Mesothelial cell of epicardium (in vitro differentiated cells): ENCODE measurements at places on chromosomes 13 and 19. TPM values are rescaled to one million over a fixed set of nuclear protein-coding genes. Genes with fewer than 3 reads are reported as not detected.

- DNase-seq: no peak
- no peak overlapping the region for H3K4me3 ChIP-seq
- peaks cover 3% of the 10 kb centered on the region for H3K36me3 ChIP-seq
- H3K4me1 ChIP-seq: no peaks in the 10 kb centered on the region
These were observed 88.4 kb upstream of the ZNF492 start for GRCh38 chr19:22545751-22546150.

GRCh38 chr13:38216181-38216580, 133.5 kb upstream of the UFM1 start:
- DNase-seq: no peak
- no peak overlapping the region for H3K27ac ChIP-seq
- H3K4me1 ChIP-seq: no peaks in the 10 kb centered on the region
- H3K4me3 ChIP-seq: no peak overlapping the region

DNA sequence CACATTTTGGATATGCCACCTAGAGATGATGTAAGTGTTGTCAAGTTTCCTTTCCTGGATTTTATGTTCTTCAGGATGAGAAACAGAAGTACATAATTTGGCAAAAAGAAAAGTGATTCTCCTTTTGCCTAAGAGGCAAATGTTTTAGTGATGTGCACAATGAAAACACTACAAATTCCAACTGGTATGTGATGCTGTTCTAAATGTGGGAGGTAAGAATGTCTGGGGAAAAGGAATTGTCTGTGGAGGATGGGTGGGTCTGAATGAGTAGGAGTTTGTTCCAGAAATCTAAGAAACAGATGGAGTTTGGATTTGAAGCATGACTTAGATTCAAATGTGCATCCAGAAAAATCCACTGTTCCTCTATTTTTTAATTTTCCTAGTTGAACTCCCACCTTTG, 473.6 kb upstream of the SPRY2 start:
- H3K27me3 ChIP-seq: no peaks in the 10 kb centered on the region
- H3K4me3 ChIP-seq: no peak overlapping the region
- no peak for DNase-seq
- no peak overlapping the region for H3K27ac ChIP-seq
- no peaks in the 10 kb centered on the region for H3K4me1 ChIP-seq

DNA sequence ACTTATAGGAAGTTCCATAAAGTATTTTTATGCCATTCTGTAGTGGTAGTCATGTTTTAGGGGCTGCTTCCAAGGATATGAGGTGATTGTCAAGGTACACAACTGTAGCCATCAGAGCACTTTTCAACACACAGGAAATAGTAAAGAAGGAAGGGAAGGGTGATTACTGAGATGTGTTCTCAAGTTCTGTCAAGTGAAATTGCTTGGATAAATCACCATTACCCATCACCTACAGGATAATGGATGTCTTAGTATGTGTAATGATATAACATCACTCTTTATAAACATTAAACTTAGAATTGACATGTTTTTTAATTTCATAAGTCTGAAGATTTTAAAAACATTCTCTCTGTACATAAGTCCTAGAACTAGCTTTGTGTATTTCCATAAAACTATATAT, 487.9 kb downstream of the DCT start:
- H3K36me3 ChIP-seq: peaks cover 2% of the 10 kb centered on the region
- no peak for DNase-seq
- H3K27me3 ChIP-seq: no peaks in the 10 kb centered on the region
- H3K4me3 ChIP-seq: no peak overlapping the region

DNA sequence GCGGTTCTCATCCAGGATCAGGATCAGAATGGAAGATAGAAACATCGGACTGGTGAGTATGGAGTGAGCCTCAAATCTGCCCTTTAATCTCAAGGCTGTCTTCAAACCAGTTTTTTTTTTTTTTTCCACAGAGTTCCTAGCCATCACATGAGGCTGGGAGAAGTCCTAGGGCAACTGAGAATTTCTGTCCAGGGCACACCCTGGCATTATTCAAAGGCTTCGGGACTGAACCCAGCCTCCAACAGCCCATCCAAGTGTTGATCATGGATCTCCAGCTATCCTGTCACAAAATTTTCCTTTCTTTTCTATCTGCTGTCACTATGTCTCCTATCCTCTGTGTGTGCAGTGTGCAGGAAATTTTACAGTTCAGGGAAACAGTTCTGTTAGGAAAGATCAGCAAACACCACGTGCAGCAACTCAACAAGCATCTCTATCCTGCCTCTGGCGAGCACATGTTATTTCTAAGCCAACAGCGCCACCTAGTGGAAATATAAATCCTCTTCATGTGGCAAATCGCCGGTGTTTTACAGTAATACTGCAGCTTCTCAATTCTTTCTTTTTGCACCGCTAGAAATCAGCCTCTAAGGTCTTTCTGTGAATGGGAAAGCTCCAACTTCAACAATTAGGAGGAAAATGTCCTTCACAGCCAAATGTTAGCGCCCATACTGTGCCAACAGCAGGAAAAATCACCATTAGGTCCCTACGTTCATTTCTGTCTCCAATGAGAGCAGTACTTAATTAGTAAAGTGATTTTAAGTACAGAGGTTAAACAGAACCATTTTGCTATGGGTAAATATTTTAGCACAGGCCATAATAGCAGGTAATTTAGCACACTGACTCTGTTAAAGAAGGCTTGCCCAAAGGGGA, 21.4 kb upstream of the ZNF181 start:
- DNase-seq: no peak
- no peaks in the 10 kb centered on the region for H3K4me1 ChIP-seq
- no peak overlapping the region for H3K27ac ChIP-seq
- no peak overlapping the region for H3K4me3 ChIP-seq
- H3K36me3 ChIP-seq: peaks cover 10% of the 10 kb centered on the region

DNA sequence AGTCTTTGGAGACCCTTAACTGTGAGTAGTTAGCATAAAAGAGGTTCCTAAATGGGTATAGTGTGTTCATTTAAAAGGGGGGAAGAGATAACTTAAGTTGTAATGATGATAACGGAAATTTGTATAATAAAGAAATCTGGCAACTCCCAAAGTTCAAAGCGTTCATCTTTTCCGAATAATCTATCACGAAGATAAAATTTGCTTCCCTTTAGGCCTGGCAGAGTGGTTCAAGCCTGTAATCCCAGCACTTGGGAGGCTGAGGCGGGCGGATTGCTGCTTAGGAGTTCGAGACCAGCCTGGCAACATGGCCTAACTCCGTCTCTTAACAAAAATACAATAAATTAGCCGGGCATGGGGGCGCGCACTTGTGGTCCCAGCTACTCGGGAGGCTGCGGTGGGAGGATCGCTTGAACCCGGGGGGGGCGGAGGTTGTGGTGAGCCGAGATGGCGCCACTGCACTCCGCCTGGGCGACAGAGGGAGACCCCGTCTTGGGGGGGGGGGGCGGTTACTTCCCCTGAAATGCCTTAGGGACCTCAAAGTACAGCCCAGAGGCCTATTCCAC, 934 bp downstream of the N4BP2L2 start:
- DNase-seq: peak; percentile 46
- H3K36me3 ChIP-seq: peaks cover 33% of the 10 kb centered on the region
- H3K4me1 ChIP-seq: peaks cover 27% of the 10 kb centered on the region
- H3K27ac ChIP-seq: peak overlapping the region; percentile 99
- H3K27me3 ChIP-seq: no peaks in the 10 kb centered on the region

- peaks cover 30% of the 10 kb centered on the region for H3K4me1 ChIP-seq
- H3K27ac ChIP-seq: peak overlapping the region; percentile 90
These were observed 50.8 kb downstream of the ATP11A start for GRCh38 chr13:112740502-112741131.

GRCh38 chr13:38417727-38418126, 68.1 kb downstream of the UFM1 start:
- H3K4me1 ChIP-seq: peaks cover 10% of the 10 kb centered on the region
- H3K27ac ChIP-seq: no peak overlapping the region

DNA sequence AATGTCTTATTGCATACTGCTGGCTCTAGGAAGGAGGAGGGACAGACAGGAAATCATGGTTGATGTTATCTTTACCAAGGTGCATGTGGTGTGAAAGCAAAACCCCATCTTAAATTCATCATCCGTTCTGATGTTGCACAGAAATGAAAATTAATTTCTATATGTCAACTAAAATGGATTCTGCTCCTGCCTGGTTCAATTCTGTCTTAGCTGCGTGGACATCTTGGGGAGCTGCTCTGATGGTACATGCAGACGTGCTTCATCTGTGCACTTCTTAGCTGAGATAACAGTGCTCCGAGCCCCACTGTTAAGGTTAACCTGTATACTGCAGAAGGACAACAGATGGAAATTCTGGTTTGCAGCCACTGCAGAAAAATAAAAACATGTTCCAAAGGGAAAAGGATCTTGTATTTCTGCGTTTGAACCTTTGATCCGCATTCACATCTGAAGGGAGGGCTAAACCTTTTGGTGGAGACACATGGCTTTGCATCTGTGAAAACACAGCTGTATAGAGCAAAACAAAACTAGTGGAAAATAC, 155.6 kb downstream of the TM9SF2 start:
- H3K36me3 ChIP-seq: no peaks in the 10 kb centered on the region
- no peak overlapping the region for H3K27ac ChIP-seq
- no peak for DNase-seq

DNA sequence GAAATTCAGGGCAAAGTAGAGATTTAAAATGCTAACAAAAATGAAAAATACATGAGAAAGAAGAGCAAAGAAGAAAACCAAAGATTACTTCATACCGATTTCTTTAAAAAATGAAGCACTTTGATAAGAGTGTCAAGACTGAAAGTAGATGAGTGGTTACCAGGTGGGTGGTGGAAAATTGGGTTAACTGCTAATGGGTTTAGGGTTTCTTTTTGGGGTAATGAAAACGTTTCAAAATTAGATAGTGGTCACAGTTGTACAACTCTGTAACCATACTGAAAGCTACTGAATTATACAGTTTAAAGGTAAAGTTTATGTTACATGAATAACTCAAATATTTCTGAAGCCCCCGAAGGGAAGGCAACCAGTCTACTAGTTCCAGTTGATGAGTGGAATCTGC, 179.4 kb downstream of the NDFIP2 start:
- H3K27ac ChIP-seq: no peak overlapping the region
- no peak for DNase-seq
- H3K36me3 ChIP-seq: no peaks in the 10 kb centered on the region
- H3K4me3 ChIP-seq: no peak overlapping the region
- H3K27me3 ChIP-seq: no peaks in the 10 kb centered on the region

DNA sequence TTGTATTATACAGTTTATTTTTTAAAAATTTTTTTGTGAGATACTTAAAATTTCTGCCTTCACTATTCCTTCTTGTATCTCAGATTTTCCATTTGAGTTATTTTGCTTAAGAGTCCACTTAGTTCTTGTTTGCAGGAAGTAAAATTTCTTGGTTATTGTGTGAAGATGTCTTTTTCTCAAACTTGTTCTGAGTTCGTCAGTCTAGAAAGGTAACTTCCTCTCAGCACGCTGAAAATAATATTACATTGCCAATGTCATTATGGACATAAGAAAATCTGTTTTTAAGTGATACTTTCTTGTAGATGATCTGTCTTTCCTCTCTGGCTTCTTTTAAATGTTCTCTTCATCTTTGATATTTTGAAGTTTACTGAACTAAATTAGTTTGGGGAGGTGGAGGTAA, 731.7 kb upstream of the GPC6 start:
- DNase-seq: no peak
- peaks cover 5% of the 10 kb centered on the region for H3K4me1 ChIP-seq
- H3K36me3 ChIP-seq: peaks cover 21% of the 10 kb centered on the region
- no peaks in the 10 kb centered on the region for H3K27me3 ChIP-seq
- H3K27ac ChIP-seq: no peak overlapping the region

DNA sequence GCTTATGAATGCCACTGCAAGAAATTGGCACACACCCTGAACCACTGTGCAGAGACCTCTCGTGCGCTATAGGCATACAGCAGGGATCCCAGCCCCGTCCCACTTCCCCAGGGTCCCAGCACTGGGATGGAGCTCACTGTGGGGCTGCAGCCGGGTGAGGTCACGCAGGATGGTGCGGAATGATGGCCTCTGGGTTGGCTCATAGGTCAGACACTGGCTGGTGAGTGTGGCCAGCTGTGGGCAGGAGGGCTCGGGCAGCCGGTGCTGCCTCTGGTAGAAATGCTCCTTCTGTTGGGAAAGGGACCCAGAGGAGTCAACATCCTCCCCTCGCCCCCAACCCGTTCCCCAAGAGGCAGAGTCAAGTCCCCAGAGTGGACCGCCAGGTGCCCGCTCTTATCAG, 17.0 kb upstream of the ICAM3 start:
- DNase-seq: no peak
- H3K27ac ChIP-seq: no peak overlapping the region
- H3K27me3 ChIP-seq: no peaks in the 10 kb centered on the region
- no peak overlapping the region for H3K4me3 ChIP-seq

DNA sequence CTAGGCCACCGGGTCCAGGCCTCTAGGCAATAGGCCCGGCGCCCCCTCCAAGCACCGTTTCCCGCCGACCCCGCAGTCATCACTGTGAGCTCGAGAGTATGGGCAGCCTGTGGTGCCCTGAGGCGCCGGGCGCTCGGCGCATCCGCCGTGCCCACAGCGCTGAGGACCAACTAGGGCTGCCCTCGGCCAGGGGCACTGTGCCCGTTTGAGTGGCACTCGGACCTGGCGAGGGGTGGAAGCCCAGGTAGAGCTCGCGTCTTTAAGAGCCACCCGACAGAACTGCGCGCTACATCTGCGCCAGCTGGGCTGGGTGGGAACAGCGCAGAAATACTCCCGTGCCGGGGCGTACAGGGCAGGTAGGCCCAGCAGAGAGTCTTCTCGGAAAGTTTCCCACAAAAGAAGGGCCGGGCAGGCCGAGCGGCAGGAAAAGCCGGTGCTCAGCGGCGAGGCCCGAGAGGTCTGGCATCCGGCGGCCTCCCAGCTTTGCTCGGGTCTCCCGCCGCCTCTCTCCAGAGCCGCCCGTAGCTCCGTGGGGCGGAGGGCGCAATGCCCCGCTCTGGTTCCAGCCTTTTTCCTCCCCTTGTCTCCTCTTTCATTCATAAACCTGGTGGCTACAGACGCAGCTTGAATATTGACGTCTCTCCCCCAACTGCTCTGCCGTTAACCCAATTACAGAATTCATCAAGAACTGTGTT, 5.4 kb upstream of the SOX1 start:
- H3K36me3 ChIP-seq: peaks cover 2% of the 10 kb centered on the region
- no peak overlapping the region for H3K27ac ChIP-seq
- H3K27me3 ChIP-seq: peaks cover 96% of the 10 kb centered on the region
- H3K4me1 ChIP-seq: peaks cover 7% of the 10 kb centered on the region
- no peak overlapping the region for H3K4me3 ChIP-seq
- DNase-seq: no peak

Gene HIPK4
- total RNA-seq: 0.20 to 0.32 TPM (median 0.31 TPM) in 3 replicates

Gene FCER2
- total RNA-seq: not detected in 3 replicates

Gene CYP2F1
- not detected in 3 replicates for total RNA-seq

Gene FUT3
- 0.49 to 1.1 TPM (median 0.90 TPM) in 3 replicates for total RNA-seq

Gene RINL
- total RNA-seq: 2.1 to 3.3 TPM (median 2.3 TPM) in 3 replicates
